ENCODE measurements at places on chromosomes 3 and 15. TPM values are rescaled to one million over a fixed set of nuclear protein-coding genes. Genes with fewer than 3 reads are reported as not detected.

DNA sequence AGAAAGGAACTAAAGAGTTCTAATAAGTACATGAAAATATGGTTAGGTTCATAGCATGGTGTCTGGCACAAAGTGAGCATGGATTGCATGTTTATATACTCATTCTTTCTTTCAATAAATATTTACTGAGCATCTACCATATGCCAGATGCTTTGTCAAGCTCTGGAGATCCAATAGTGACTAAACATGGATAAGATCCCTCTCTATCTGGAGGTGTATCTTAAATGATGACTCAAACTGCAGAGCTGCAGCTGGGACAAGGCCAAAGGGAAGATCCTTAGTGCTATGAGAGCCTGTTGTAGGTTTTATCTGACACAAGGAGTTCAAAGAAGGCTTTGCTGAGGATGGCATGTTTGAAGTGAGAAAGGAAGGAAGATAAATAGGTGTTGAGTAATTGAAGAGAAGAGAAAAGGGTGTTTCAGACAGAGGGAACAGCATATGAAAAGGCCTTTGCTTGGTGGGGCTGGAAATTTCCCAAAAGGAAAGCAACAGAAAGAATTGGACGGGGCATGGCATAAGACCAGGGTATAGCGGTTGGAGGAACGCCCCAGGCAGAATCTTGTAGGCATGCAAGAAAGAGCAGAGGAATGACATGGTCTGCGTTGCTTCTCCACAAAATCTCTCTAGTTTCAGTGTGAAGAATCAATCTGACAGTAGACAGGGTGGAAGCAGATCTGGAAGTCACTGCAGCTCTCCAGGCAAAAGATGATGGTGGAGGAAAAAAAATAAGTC lies 239.9 kb upstream of the LRTM1 start:
- DNase-seq = no peak
- H3K27ac ChIP-seq = no peak overlapping the region
- H3K27me3 ChIP-seq = peaks cover 2% of the 10 kb centered on the region
- H3K36me3 ChIP-seq = no peaks in the 10 kb centered on the region
- H3K4me1 ChIP-seq = no peaks in the 10 kb centered on the region
- H3K4me3 ChIP-seq = no peak overlapping the region

Gene SPINK8
- total RNA-seq = not detected

Gene PLCB2
- total RNA-seq = 67.9 TPM

Gene SLC25A38
- total RNA-seq = 23.0 TPM

DNA sequence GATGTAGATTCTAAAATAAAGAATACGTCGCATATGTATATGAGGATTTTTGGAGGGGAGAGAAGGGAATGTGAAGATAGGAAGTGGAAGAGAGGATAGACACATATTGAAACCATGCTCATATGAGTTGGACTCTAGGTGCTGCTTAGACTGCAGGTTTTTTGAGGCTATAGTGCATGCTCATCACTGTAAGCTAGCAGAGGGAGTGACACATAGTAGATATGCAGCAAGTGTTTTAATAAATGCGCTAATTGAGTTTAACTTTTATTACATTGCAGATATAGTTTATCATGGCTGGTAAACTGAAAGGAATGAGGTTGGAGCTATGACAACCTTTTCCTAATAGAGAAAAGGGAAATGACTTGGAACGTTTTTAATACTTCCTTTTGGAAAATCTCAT lies 7.7 kb downstream of the SEMA6D start:
- no peaks in the 10 kb centered on the region for H3K36me3 ChIP-seq
- no peak for DNase-seq
- H3K4me1 ChIP-seq = no peaks in the 10 kb centered on the region
- H3K4me3 ChIP-seq = no peak overlapping the region
- H3K27me3 ChIP-seq = peaks cover 16% of the 10 kb centered on the region

DNA sequence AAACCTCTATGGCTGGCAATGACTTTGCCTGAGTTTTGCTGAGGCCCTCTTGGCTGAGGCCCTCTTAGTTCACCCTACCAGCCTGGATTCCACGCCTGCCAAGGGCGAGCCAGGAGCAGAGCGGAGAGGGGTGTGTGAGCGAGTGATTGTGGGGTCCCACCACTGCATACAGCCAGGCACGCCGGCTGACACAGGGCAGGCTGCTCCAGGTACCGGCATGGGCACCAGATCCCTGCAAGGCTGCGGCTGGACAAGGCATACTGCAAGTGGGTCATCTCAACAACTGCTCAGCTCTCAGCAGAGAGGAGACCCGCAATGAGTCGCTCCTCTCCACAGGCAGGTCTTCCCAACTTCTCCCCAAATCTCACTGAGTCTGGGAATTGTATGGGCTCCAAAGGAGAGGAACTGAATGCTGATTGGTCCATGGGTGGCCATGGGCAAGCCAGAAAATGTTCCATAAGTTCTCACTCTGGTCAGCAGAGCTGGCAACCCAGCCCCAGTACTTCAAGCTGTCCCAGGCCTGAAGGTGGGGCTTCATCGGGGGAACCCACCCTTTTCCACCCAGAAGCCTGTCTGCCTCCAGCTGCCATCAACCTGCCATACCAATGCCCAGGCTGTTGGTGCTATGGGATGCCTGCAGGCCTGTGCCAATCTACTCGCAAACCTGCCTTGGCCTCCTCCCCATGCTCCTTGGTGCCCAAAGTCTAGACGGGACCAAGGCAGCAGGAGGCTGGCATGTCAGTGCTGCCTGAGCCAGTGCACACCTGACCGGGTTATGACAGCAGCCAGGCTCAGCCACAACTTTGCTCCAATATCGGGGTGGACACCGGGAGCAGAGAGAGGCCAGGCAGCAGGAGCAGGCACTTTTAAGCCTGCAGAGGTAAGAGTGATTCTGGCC lies 1273.6 kb upstream of the GBE1 start:
- H3K27me3 ChIP-seq = no peaks in the 10 kb centered on the region
- H3K4me3 ChIP-seq = no peak overlapping the region
- no peaks in the 10 kb centered on the region for H3K4me1 ChIP-seq
- no peaks in the 10 kb centered on the region for H3K36me3 ChIP-seq

DNA sequence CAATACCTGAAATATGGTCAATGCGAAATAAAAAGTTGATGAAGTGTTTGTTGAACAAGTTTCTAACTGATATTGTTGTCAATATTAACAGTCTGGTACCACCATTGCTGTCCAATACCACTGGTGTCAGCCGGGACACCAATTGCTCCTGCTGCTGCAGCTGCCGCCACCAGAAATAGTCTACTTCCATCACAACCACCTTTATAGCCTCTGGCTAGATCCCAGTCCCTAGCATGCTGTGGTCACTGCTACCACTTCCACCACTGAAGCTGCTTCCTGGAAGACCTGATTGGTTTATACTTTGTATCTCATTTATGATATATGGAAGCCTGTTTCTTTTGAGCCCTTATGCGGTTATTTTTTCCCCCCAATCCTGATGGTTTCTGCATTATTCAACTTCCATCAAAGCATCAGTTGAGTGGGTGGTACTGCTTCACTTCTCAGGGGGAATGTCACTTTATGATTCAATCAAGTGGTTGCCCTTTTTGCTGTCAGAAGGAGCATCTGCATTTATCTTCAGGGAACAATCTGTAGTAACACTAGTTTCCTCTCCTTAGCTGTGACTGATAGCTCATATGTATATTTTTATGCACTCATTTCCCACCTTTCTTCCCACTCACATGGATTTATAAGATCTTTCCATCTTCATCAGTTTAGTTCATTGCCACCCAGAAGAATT lies 11.7 kb downstream of the LNP1 start:
- peak overlapping the region; percentile 32 for H3K27ac ChIP-seq
- no peaks in the 10 kb centered on the region for H3K27me3 ChIP-seq
- H3K4me1 ChIP-seq = no peaks in the 10 kb centered on the region
- peaks cover 10% of the 10 kb centered on the region for H3K36me3 ChIP-seq
- no peak overlapping the region for H3K4me3 ChIP-seq

- H3K36me3 ChIP-seq = no peaks in the 10 kb centered on the region
- no peak overlapping the region for H3K4me3 ChIP-seq
- DNase-seq = no peak
- H3K4me1 ChIP-seq = no peaks in the 10 kb centered on the region
- no peak overlapping the region for H3K27ac ChIP-seq
- H3K27me3 ChIP-seq = peaks cover 26% of the 10 kb centered on the region
Measured at GRCh38 chr3:100836661-100837060, 127.4 kb downstream of the TFG start.

DNA sequence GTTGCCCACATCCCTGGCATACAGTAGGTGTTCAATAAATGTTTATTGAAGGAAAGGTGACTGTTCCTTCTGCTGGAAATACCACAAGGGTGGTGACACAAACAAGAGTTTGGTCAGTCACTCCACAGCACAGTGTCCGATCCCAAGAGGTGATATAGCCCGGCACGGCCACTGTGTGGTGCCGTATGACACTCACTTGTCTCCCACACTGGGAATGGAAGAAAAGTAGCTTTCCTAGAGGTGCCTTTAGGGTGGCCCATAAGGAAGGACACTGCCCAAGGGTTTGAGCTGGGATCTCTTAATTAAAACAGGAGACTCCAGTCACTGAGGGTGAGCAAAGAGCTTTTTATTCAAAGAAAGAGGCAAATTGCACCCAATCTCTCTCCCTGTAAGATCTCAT lies 40.5 kb downstream of the TGM4 start:
- H3K27me3 ChIP-seq = peaks cover 5% of the 10 kb centered on the region
- peaks cover 4% of the 10 kb centered on the region for H3K36me3 ChIP-seq
- no peak overlapping the region for H3K4me3 ChIP-seq
- no peak for DNase-seq
- no peaks in the 10 kb centered on the region for H3K4me1 ChIP-seq

GRCh38 chr3:77871436-77871835 lies 831.5 kb downstream of the ROBO2 start:
- no peak overlapping the region for H3K27ac ChIP-seq
- no peaks in the 10 kb centered on the region for H3K27me3 ChIP-seq
- no peaks in the 10 kb centered on the region for H3K36me3 ChIP-seq
- no peak overlapping the region for H3K4me3 ChIP-seq

- peaks cover 68% of the 10 kb centered on the region for H3K4me1 ChIP-seq
- peak overlapping the region; percentile 98 for H3K27ac ChIP-seq
- H3K36me3 ChIP-seq = peaks cover 83% of the 10 kb centered on the region
- no peaks in the 10 kb centered on the region for H3K27me3 ChIP-seq
- peak overlapping the region; percentile 94 for H3K4me3 ChIP-seq
- no peak for DNase-seq
Measured at GRCh38 chr15:81299630-81300273, 24.2 kb downstream of the STARD5 start.

Gene SCAPER
- 25.9 TPM for total RNA-seq

Gene COL6A5
- total RNA-seq = not detected

DNA sequence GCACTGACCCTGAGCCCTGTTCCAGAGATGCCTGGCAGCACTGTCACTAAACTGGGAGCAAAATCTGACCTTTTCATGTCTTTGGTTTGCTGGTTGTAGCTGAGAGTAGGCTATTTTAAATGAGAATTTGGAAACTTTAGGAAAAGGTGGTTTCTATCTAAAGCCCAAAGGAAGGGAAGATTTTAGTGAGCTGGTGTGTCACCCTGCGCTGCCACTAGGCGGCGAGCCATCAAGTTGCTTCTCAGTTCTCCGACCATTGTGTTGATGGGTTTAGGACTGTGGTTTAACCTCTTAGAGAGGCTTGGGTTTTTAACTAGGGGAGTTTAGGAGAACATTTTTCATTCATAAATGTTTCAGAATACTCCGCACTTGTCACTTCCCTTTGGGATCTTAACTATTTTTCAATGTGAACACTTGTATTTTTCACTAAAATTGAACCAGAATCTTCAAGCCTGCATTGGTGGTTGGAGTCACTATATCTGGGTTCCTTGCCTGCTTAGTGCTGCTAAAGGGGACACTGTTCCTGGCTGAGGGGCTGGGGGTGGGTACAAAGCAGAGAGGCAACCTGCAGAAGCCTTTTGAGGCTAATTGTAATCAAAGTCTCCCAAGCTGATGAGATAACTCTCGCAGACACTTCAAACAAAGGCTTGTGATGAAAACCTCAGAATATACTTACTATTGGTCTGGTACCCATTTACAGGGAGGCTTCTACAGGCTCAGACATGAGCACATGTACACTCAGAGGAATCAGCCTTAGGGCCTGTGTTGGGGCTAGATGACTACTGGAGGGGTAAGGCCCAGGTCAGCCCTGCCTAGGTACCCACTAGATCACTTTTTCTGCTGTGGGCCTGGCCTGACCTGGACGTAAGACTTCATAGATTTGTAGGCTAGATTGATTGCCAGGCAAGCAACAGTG lies 16.8 kb downstream of the EXOSC7 start:
- peaks cover 57% of the 10 kb centered on the region for H3K4me1 ChIP-seq
- H3K27ac ChIP-seq = no peak overlapping the region
- no peak overlapping the region for H3K4me3 ChIP-seq
- peaks cover 68% of the 10 kb centered on the region for H3K36me3 ChIP-seq
- peak; percentile 51 for DNase-seq

GRCh38 chr3:87550892-87551291 lies 274.5 kb upstream of the POU1F1 start:
- DNase-seq = no peak
- H3K27ac ChIP-seq = no peak overlapping the region
- no peaks in the 10 kb centered on the region for H3K36me3 ChIP-seq
- H3K4me3 ChIP-seq = no peak overlapping the region
- no peaks in the 10 kb centered on the region for H3K27me3 ChIP-seq

Gene TMEM207
- not detected for total RNA-seq

DNA sequence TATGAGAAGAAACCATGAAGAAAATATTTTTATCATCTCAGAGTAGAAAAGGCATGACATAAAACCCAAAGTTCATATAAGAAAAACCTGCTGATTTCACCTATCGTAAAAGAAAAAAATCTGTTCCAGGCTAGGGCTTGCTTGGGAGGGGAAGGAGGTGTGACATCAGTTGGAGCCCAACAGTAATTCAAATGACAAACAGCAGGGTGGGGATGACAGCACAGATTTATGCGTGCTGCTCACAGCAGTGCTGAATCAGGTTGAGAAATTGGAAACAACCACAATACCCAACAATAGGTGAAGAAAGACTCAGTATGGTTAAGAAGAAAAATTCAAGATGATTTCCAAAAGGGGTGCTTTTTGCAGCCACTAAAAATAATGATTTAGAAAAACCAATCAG lies 172.4 kb downstream of the PDE8A start:
- H3K4me3 ChIP-seq = no peak overlapping the region
- peaks cover 18% of the 10 kb centered on the region for H3K4me1 ChIP-seq
- H3K27me3 ChIP-seq = no peaks in the 10 kb centered on the region
- DNase-seq = peak; percentile 12
- no peak overlapping the region for H3K27ac ChIP-seq

DNA sequence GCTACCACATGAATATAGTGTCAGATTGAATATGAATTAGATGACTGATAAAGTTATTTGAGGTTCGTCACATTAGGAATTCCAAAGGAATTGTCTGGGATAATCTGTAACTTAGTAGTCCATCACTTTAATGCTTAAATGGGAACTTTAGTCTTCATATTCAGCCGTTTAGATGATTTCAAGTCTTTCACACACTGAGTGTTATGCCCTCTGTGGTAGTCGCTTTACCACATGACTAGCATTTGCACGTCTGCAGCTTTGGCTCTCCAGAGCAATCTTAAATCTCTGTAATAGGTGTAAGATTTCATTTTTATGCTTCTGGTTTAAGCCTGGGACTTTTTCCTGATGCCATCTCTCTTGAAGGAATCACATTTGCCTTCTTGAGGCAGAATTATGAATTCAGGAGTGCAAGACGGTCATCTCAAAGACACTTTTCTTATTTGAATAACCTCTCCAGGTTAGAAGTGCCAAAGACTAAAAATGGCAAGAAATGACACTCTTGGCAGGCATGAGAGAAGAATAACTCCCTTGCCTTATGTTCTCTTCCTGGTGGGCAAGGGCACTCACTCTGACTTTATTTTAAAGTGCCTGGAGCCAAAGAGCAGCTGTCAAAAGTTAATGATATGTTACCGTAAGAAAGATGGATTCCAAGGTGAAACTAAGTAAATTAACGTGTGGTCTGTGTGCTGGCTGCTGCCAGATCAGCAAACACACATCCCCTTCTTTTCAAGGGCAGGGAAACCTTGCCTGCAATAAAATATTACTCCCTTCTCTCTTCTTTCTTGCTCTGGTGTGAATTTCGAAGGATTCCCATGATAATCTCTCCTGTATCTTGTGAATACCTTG lies 153.3 kb downstream of the B3GALNT1 start:
- no peaks in the 10 kb centered on the region for H3K36me3 ChIP-seq
- H3K4me1 ChIP-seq = peaks cover 8% of the 10 kb centered on the region
- DNase-seq = no peak
- peaks cover 4% of the 10 kb centered on the region for H3K27me3 ChIP-seq
- no peak overlapping the region for H3K4me3 ChIP-seq

Measured in activated CD4-positive, alpha-beta T cell treated with anti-CD3 and anti-CD28 coated beads for 36 hours (primary cell).